ENCODE measurements at places on chromosomes 4 and X. TPM values are rescaled to one million over a fixed set of nuclear protein-coding genes. Genes with fewer than 3 reads are reported as not detected.

Gene AKAP4
- not detected for total RNA-seq

Gene SFRP2
- under 0.01 TPM for total RNA-seq

Gene RIPPLY1
- total RNA-seq, result not detected

Gene HMX1
- total RNA-seq, result not detected

Gene CABS1
- not detected for total RNA-seq

Gene SPANXA2
- not detected for total RNA-seq

Measured in bladder microvascular endothelial cell (primary cell).